ENCODE measurements at places on chromosomes 11 and 22. TPM values are rescaled to one million over a fixed set of nuclear protein-coding genes. Genes with fewer than 3 reads are reported as not detected.
A peak's percentile ranks its signal among the peaks of the same experiment; 100 is the strongest.

Gene HORMAD2
- total RNA-seq, result not detected

Gene SPDYC
- not detected for total RNA-seq

Gene OOSP1
- total RNA-seq, result 0.48 TPM

Gene HSPB2
- total RNA-seq, result not detected

Gene TOMT
- not detected for total RNA-seq

Gene FXYD2
- total RNA-seq, result 0.78 TPM

Gene SPTBN2
- total RNA-seq, result not detected

Gene CHKA
- 24.6 TPM for total RNA-seq

Gene MMP10
- not detected for total RNA-seq

Gene RAG2
- not detected for total RNA-seq

Gene OR9I1
- not detected for total RNA-seq

Gene ALKBH8
- 9.0 TPM for total RNA-seq

Gene LBHD1
- total RNA-seq, result 20.4 TPM

Gene ANKK1
- 0.40 TPM for total RNA-seq

DNA sequence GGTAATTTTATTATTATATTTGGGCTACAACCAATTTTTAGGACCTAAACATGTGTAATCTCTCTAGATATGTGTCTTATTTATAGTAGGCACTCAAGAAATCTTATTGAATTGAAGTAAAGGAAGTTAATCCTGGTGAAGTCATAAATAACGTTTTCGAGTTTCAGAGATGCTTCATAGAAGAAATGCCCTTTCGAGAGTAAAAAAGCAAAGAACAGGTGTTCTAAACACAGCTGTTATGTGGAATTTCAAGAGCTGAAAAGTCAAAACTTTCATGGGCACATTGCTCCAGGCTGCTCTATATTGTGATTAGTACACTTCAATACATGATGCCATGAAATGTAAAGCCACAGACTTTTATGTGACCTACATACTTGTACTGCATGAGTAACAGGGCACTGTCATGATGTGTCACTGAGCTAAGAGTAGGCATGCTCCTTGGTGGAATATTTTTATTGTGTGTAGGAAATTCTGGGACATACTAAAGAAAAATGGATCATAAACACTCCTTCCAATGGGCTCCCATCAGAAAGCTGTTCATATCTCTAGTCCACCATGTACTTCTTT lies 7.2 kb upstream of the ELMOD1 start:
- DNase-seq, result no peak
- peaks cover 13% of the 10 kb centered on the region for H3K27me3 ChIP-seq
- no peak overlapping the region for H3K4me3 ChIP-seq
- H3K4me1 ChIP-seq, result no peaks in the 10 kb centered on the region
- no peaks in the 10 kb centered on the region for H3K36me3 ChIP-seq
- no peak overlapping the region for H3K27ac ChIP-seq

- H3K27ac ChIP-seq, result no peak overlapping the region
- no peak overlapping the region for H3K4me3 ChIP-seq
- no peaks in the 10 kb centered on the region for H3K36me3 ChIP-seq
- DNase-seq, result no peak
- no peaks in the 10 kb centered on the region for H3K4me1 ChIP-seq
Observed at GRCh38 chr11:47437746-47438418, 11.1 kb downstream of the RAPSN start.

GRCh38 chr11:107218123-107219013 lies 200.1 kb upstream of the GUCY1A2 start:
- no peaks in the 10 kb centered on the region for H3K27me3 ChIP-seq
- DNase-seq, result no peak
- H3K27ac ChIP-seq, result no peak overlapping the region
- no peaks in the 10 kb centered on the region for H3K4me1 ChIP-seq
- H3K4me3 ChIP-seq, result no peak overlapping the region
- H3K36me3 ChIP-seq, result no peaks in the 10 kb centered on the region

- no peaks in the 10 kb centered on the region for H3K36me3 ChIP-seq
- no peak overlapping the region for H3K27ac ChIP-seq
- no peak overlapping the region for H3K4me3 ChIP-seq
- H3K4me1 ChIP-seq, result no peaks in the 10 kb centered on the region
Observed at GRCh38 chr11:23755769-23756168, 741.1 kb upstream of the LUZP2 start.

GRCh38 chr11:130064596-130064995 lies 5.1 kb upstream of the APLP2 start:
- H3K36me3 ChIP-seq, result no peaks in the 10 kb centered on the region
- H3K27ac ChIP-seq, result no peak overlapping the region
- H3K27me3 ChIP-seq, result peaks cover 3% of the 10 kb centered on the region
- no peak overlapping the region for H3K4me3 ChIP-seq
- no peak for DNase-seq
- H3K4me1 ChIP-seq, result peaks cover 8% of the 10 kb centered on the region

GRCh38 chr11:1202154-1202775 lies 20.6 kb upstream of the MUC5B start:
- DNase-seq, result peak; percentile 17
- no peaks in the 10 kb centered on the region for H3K27me3 ChIP-seq
- no peaks in the 10 kb centered on the region for H3K36me3 ChIP-seq
- H3K4me3 ChIP-seq, result no peak overlapping the region

DNA sequence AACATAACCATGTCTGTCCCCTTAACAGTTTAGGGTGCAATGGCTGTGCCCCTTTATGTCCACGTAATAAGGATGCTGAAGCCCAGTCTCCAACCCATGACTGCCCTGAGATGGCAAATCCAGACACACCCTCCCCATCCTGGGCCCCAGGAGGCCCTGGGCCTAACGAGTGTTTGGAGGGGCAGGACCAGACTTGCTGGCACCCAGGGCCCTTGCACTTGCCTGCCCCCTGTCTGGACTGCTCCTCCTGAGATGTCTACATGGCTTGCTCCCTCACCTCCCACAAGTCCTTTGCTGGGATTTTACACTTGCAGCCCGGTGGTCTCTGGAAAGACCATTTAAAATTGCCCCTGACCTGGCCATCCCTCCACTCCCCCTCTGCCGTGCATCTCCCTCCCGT lies 132.2 kb upstream of the NECTIN1 start:
- no peaks in the 10 kb centered on the region for H3K36me3 ChIP-seq
- no peaks in the 10 kb centered on the region for H3K4me1 ChIP-seq
- H3K27me3 ChIP-seq, result peaks cover 4% of the 10 kb centered on the region
- DNase-seq, result no peak
- no peak overlapping the region for H3K4me3 ChIP-seq

- H3K27ac ChIP-seq, result peak overlapping the region; percentile 88
- H3K36me3 ChIP-seq, result peaks cover 34% of the 10 kb centered on the region
Observed at GRCh38 chr22:21760640-21761039, 25.0 kb upstream of the YPEL1 start.

DNA sequence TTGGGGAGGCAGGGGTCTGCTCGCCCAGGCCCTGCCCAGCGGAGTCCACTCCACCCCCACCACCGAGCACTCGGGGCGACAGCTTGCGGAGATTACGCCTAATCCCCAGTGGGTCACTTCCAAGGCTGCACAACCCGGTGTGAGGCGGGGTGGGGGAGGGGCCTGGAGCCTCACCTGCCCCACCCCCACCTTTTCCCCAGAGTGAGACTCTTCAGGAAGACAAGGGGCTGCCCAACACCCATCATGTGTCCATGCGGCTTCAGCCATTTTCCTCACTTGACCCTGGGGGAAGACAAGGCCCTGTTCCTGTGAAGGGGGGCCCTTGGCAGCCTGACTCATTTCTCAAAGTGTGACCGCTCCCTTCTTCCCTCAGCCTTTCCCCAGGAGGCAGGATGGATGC lies 12.5 kb downstream of the SYNGR1 start:
- no peak for DNase-seq
- no peak overlapping the region for H3K4me3 ChIP-seq
- H3K27ac ChIP-seq, result no peak overlapping the region
- no peaks in the 10 kb centered on the region for H3K27me3 ChIP-seq

- peaks cover 6% of the 10 kb centered on the region for H3K4me1 ChIP-seq
- no peak overlapping the region for H3K27ac ChIP-seq
- H3K4me3 ChIP-seq, result no peak overlapping the region
- no peaks in the 10 kb centered on the region for H3K27me3 ChIP-seq
- DNase-seq, result no peak
- H3K36me3 ChIP-seq, result no peaks in the 10 kb centered on the region
Observed at GRCh38 chr11:119701591-119702549, 27.1 kb downstream of the NECTIN1 start.

- H3K27ac ChIP-seq, result no peak overlapping the region
- no peaks in the 10 kb centered on the region for H3K27me3 ChIP-seq
- no peak for DNase-seq
- peaks cover 8% of the 10 kb centered on the region for H3K4me1 ChIP-seq
- no peaks in the 10 kb centered on the region for H3K36me3 ChIP-seq
Observed at GRCh38 chr11:120715239-120715638, 203.7 kb downstream of the GRIK4 start.

GRCh38 chr11:44815917-44816456 lies 89.2 kb downstream of the TSPAN18 start:
- H3K36me3 ChIP-seq, result no peaks in the 10 kb centered on the region
- H3K27me3 ChIP-seq, result no peaks in the 10 kb centered on the region
- H3K4me3 ChIP-seq, result no peak overlapping the region
- DNase-seq, result no peak
- H3K4me1 ChIP-seq, result no peaks in the 10 kb centered on the region

GRCh38 chr11:12778240-12778905 lies 104.2 kb downstream of the TEAD1 start:
- H3K36me3 ChIP-seq, result no peaks in the 10 kb centered on the region
- no peak for DNase-seq
- peaks cover 2% of the 10 kb centered on the region for H3K27me3 ChIP-seq
- no peak overlapping the region for H3K27ac ChIP-seq
- H3K4me1 ChIP-seq, result no peaks in the 10 kb centered on the region

GRCh38 chr11:68302256-68302655 lies 10.1 kb upstream of the LRP5 start:
- DNase-seq, result no peak
- H3K27me3 ChIP-seq, result peaks cover 4% of the 10 kb centered on the region
- H3K4me1 ChIP-seq, result peaks cover 8% of the 10 kb centered on the region

- DNase-seq, result peak; percentile 79
- H3K27me3 ChIP-seq, result no peaks in the 10 kb centered on the region
- H3K4me1 ChIP-seq, result peaks cover 74% of the 10 kb centered on the region
Observed at GRCh38 chr11:85752890-85753581, 57.9 kb downstream of the SYTL2 start.

- DNase-seq, result no peak
- no peak overlapping the region for H3K27ac ChIP-seq
- H3K27me3 ChIP-seq, result no peaks in the 10 kb centered on the region
- no peaks in the 10 kb centered on the region for H3K4me1 ChIP-seq
- H3K36me3 ChIP-seq, result no peaks in the 10 kb centered on the region
Observed at GRCh38 chr11:69745201-69745600, 29.9 kb downstream of the FGF4 start.

DNA sequence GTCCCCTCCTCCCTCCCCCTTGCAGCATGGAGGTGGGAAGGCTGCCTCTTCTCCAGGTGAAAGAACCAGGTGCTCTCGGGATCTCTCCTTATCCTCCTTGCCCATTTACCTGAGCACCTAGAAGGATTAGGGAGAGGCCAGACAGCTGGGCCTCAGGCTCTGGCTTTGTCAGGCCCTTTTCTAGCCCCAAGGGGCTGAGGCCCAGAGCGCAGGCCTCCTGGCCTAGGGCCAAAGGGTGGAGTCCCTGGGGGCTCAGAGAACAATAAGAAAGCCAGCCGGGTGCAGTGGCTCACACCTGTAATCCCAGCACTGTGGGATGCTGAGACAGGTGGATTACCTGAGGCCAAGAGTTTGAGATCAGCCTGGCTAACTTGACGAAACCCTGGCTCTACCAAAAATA lies 5.4 kb upstream of the TTLL1 start:
- no peak overlapping the region for H3K4me3 ChIP-seq
- no peaks in the 10 kb centered on the region for H3K27me3 ChIP-seq
- H3K36me3 ChIP-seq, result no peaks in the 10 kb centered on the region
- DNase-seq, result no peak
- H3K4me1 ChIP-seq, result peaks cover 12% of the 10 kb centered on the region

GRCh38 chr22:45105281-45105702 lies 58.4 kb upstream of the NUP50 start:
- no peak overlapping the region for H3K27ac ChIP-seq
- no peaks in the 10 kb centered on the region for H3K27me3 ChIP-seq
- no peak for DNase-seq
- H3K4me3 ChIP-seq, result no peak overlapping the region
- no peaks in the 10 kb centered on the region for H3K4me1 ChIP-seq
- no peaks in the 10 kb centered on the region for H3K36me3 ChIP-seq

DNA sequence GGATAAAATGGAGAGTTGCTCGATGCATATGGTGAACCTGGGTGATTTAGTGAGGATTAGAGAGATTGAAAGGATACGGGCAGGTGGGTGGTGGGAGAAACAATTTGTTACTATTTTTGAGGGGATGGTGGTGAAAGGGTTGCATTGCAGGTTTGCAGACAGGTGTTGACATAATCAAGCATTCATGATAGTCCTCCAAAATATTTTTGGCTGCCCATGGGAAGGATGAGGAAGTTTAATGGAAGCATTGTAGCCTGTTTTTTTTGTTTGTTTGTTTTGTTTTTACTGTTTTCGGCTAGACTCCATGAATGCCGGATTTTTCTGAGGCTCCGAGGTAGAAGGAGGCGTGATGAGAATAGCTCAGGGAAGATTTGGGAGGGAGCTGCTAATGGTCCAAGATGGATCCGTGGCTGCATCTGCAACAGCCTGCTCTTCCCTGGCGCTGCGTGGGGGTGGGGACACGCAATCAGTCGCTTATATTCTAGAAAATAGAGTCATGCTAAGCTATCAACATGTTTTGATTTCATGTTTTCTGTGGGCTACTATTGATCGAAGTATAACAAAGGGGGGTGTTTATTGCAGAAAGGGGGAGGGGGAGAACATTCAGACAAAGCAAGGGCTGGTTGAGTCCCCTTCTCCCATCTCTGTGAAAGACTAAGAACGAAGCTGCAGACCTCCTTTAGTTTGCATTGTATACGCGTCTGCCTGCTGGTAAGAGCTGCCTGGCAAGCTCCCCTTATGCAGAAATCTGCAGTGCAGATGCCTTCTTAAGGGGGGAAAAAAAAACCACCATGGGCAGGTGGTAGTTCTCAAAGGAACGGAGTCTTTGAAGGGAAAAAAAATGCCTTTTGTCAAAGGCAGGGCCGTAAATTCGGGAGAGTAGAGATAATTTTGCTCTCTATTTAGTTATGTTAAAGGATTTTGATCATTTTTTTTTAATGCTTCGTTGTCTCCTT lies 1.0 kb downstream of the RTN3 start:
- peaks cover 14% of the 10 kb centered on the region for H3K4me1 ChIP-seq
- DNase-seq, result no peak
- peak overlapping the region; percentile 78 for H3K27ac ChIP-seq
- H3K36me3 ChIP-seq, result no peaks in the 10 kb centered on the region
- H3K4me3 ChIP-seq, result peak overlapping the region; percentile 66

All from natural killer cell (primary cell).